ENCODE measurements at places on chromosomes 12 and 14. TPM values are rescaled to one million over a fixed set of nuclear protein-coding genes. Genes with fewer than 3 reads are reported as not detected.

The NUAK1 gene
- 9.6 TPM for polyA plus RNA-seq

- no peak for DNase-seq
These were observed 396.6 kb downstream of the SNAPC1 start for GRCh38 chr14:62158779-62159178.

The ATP2B1 gene
- polyA plus RNA-seq: 90.5 TPM

DNA sequence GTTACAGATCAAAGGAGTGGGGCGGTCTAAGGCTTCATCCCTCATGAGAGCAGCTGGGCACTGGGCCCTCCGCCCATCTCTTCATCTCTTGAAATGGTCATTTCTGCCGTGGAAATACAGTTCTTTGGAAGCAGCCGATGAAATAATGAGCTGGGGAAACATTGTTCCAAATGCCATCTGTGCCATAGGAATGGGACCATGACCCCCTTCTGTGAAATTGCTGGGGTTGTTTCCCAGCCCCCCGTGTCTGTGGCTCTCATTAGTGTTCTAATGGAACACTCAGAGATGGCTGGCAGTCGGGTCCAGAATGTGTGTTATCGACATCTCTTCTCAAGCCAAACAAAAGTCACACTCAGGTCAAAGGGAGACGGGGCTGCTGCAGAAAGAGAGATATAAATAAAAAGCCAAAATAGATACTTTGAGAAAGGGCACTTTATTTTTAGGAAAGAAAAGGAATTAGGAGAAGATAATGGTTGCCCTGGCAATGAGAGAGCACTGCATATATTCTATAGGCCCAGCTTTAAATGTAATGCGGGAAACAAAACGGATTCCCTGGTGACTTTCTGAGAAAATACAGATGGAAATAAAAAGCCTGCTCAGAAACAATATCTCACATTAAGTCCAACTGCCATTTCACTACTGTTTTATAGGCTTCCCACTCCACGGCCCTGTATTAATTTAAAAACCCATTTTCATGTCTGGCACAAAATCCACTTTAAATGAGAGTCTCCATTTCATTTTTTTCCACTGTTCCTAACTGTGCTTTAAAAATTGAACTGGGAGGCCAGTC lies 107.1 kb downstream of the TTC8 start:
- DNase-seq: no peak

GRCh38 chr14:92759300-92759678 lies 10.9 kb upstream of the LGMN start:
- no peak for DNase-seq

The KRT81 gene
- not detected for polyA plus RNA-seq

The CCDC198 gene
- 0.16 TPM for polyA plus RNA-seq

Data from forelimb muscle (tissue), 1 donor.